ENCODE measurements at places on chromosomes 16 and 17.
A peak's percentile ranks its signal among the peaks of the same experiment; 100 is the strongest.

- DNase-seq, result no peak
These were observed 2.8 kb downstream of the NDEL1 start for GRCh38 chr17:8438441-8438840.

GRCh38 chr17:80379348-80379747 is 35.6 kb upstream of the ENDOV start:
- DNase-seq, result no peak

DNA sequence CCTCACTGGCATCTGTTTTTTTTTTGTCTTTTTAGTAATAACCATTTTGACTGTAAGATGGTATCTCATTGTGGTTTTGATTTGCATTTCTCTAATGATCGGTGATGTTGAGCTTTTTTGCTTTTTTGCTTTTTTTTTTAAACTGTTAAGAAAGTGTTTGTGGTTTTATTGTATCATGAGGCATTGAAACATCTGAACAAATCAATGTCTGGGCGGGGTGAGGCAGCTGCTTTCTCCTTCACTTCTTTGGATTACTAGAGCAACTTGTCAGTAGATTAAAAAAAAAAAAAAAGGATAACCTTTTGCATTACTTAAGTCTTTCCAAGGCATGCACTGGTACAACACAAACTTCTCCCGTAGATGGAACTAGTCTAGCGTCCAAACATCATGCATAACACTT is 191.7 kb downstream of the CEP112 start:
- no peak for DNase-seq

GRCh38 chr17:49193513-49194296 is 16.7 kb downstream of the GNGT2 start:
- DNase-seq, result peak; percentile 20

- no peak for DNase-seq
These were observed 5.4 kb downstream of the PRSS41 start for GRCh38 chr16:2803545-2804195.

- DNase-seq, result no peak
These were observed 8.7 kb downstream of the PYCARD start for GRCh38 chr16:31193874-31194273.

DNA sequence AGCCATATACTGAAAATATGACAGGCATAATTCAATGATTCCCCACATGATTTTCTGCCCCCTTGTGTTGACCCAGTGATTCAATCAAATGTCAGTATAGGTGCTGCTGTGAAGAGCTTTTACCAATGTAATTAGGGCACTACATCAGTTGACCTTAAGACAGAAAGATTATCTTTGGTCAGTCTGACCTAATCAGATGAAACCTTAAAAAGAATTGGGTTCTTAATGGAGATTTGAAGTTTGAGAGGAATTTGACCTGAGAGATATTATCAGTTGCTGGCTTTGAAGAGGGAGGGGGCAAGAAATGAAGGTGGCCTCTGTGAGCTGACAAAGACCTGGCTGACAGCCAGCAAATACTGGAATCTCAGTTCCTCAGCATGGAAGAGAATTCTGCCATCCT is 358.7 kb upstream of the CA10 start:
- DNase-seq, result no peak

DNA sequence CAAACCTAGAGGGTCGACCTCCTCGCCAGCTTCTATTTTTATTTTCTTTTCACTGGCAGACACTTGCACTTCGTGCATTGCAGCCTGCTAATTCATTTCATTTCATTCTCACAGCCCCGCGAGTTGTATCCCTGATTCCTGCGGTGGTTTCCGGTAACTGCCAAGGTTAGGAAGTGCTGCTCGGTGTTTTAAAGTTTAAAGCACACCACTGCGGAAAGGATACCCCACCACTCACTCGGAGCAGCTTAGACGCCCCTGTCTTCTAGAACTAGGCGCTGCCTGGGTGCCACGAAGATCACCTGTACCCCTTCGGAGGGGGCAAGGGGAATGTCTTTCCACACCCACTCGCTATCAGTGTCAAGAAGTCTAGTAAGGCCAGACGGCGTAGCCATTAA is 509 bp downstream of the CNEP1R1 start:
- peak; percentile 32 for DNase-seq

DNA sequence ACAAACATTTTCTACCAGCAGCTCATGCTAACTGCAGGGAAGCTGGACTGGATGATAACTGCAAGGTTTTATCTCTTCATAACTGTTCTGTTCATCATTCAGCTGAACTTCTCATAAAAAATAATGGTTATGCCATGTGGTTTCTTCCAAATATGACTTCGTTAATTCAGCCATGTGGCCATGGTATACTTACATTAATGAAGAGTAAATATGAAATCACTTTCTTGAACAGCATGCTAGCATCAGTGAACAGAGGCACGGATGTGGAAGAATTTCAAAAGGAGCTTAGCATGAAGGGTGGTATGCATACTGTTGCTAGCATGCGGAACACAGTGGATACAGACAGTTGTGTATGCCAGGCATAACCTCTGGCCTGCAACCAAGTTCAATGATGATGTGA is 1417.0 kb upstream of the CDH8 start:
- DNase-seq, result no peak

DNA sequence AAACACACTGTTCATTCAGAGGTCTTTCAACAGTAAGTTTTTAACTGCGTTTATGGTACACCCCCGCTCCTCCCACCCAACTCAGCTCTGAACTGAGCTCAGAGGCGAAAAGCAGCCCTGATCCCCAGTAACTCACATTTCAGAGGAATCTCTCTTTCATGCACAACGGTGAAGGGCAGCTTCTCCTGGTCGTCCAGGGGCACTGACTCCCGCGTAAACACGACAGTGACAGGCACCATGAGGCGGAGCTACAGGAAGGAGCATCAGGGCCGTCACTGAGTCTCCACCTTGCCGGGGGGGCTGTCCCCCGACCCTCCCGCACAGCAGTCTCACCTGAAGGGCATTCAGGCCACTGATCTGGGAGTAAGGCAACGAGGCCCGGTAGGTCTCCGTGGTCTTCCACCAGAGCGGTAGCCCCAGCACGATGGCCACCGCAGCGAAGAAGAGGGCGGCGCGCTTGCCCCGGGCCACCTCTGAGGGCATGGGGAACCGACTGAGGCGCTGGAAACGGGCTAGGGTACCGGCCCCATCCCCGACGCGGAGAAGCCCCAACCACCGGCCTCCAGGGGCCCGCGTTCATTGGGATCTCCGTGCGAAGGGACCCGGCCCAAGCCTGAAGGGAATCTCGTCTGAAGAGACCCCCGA is 486 bp downstream of the PIGS start:
- DNase-seq, result no peak

DNA sequence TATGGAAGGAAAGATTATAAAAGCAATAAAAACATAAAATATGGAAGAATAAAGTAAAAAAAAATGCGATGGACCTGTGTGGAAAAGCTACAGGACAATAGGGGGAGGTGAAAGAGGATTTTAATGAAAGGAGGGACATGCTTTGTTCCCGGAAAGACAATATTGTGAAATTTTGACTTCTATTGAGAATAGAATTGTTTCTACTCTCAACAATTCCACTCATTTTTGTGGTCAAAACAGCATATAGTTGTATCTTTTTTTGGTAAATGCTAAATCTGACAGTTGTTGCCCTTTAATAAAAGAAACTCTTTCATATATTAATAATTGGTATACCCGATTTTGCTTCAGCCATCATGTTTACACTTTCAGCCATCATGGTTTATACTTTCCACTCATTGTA is 22.9 kb upstream of the APPBP2 start:
- DNase-seq, result no peak

- no peak for DNase-seq
These were observed 7.8 kb downstream of the HGS start for GRCh38 chr17:81691608-81692007.

- no peak for DNase-seq
These were observed 66.7 kb downstream of the FTO start for GRCh38 chr16:53770641-53771040.

DNA sequence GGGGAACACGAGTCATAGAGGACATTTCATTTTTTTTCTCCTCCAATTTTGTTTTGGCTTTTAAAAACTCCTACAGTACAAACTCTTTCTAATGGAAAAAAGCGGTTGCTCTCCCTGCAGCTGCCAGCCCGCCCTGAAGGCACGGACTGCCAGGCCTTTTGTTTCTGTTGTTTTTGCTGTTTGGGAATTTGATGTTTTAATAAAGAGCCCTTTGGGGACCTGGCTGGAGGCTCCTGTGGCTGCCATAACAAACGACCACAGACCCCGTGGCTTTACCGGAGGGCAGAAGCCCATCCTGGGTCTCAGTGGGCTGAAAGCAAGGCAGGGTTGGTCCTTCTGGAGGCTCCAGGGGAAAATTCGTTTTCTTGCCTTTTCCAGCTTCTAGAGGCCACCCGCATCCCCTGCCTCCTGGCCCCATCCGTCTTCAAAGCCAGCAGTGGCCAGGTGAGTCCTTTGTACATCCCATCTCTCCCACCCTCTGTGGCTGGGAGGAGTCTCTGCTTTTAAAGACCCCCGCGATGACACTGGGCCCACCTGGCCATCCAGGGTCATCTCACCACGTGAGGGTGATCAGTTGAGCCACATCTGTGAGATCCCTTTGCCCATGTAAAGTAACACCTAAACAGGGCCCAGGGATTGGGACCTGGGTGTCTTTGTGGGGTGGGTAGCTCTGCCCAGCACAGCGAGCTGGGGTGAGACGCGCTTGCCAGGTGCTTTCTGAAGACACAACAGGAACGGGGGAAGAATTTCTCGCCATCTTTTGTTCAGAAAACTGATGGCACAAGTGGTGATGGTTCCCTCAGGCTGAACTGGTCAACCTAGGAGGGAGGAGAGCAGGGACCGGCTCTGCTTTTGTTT is 113.9 kb downstream of the BANP start:
- DNase-seq, result no peak

DNA sequence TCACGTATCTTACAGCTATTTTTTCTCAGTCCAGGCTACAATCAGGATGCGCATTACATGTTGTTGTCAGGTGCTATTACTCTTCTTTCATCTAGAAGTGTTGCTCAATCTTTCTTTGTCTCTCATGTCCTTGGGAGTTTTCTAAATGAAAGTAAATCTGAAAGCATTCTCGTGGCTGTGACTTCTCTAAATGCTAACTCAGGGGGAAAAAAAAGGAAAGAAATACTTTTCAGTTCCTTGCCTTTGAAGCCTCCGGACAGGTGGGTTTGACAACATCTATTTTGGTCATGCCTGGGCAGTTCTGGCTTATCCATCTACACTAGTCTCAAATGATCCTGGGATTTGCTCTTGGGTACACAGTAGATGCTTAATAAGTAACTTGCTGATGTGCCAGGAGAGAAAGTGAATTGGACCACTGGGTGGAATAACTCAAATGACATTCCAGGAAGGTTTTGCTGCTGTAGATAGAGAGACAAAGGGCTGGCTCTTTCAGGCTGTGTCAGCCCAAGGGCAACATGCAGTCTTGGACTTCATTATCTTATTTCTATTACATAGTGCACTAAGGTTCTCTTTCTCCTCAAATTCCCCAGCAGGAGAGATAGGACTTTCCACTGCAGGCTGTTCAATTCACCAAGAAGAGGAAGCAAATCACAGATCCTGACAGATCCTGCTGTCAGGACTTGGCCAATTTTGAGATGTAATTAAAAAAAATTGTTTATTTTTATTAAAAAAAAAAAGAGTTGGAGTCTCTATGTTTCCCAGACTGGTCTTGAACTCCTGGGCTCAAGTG is 63.6 kb upstream of the NFAT5 start:
- DNase-seq, result no peak

DNA sequence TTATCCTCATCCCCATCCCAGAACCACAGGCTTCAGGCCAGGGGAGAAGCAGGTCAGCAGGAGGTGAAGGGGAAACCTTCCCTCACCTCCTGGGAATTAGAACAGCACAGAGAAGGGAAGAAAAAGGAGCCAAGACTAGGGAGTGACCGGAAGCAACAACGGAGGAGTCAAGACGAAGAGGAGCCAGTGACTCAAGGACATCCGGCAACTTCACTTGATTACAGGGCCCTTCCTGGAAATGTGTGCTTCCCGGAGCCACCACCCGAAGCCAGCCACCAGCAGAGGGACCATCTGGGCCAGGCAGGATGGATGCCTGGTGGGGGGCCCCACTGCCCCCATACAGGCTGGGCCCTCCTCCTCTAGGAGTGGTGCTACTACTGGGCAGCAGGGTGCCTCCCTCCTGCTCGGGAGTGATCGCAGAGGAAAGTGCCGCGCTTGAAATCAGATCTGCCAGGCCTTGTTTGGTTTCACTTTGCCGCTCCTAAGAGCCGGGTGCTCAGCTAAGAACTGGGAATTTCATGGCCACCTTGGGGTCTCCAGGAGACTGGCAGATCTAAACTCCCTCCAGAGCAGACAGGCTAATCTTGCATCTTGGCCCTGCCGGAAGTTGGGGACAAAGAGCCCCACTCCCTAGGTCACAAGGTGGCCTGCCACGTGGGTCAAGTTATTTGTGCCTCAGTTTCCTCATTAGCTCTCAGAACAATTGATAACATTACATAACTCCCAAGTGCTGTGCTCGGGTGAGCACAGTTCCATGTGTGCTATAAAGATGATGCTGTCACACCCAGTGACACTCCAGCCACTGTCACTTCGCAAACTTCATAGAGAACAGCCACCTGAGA is 6.6 kb downstream of the CDC42EP4 start:
- DNase-seq, result peak; percentile 38

- peak; percentile 91 for DNase-seq
These were observed 13.9 kb upstream of the FZD2 start for GRCh38 chr17:44543213-44543904.

GRCh38 chr17:73250851-73251640 is 10.6 kb downstream of the CPSF4L start:
- DNase-seq, result no peak

GRCh38 chr17:75036643-75037268 is 10.0 kb downstream of the ATP5PD start:
- DNase-seq, result peak; percentile 64

DNA sequence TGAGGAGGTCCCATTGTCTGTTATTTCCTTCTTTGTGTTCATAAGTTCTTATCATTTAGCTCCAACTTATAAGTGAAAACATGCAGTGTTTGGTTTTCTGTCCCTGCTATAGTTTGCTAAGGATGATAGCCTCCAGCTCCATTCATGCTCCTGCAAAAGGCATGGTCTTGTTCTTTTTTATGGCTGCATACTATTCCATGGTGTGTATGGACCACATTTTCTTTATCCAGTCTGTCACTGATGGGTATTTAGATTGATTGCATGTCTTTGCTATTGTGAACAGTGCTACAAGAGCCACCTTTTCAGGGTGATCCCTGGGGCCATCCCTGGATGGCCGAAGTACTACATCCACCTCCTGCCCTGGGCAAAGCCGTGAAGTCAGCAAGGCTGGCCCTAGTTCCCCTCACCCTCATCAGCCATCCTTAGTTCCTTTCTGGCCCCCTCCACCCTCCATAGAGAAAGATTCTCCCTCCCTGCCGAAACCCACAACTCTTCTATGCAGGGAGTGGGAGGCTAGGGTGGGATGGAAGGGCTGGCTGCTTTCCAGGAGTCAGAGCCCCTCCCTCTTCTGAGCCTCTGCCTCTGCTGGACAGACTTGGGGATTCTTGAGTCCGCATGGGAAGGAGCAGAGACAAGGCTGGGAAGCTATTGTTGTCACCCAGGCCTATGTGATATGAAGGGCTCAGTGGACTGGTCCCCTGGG is 8.3 kb downstream of the MT1X start:
- no peak for DNase-seq

- peak; percentile 56 for DNase-seq
These were observed 1.2 kb downstream of the NGFR start for GRCh38 chr17:49496183-49496866.
